ENCODE measurements at places on chromosomes 1 and 21. TPM values are rescaled to one million over a fixed set of nuclear protein-coding genes. Genes with fewer than 3 reads are reported as not detected.

Gene DISP1
- total RNA-seq, result 0.98 TPM

- DNase-seq, result no peak
Measured at GRCh38 chr1:153842006-153842471, 66.8 kb downstream of the SLC27A3 start.

GRCh38 chr1:63987014-63987627, 213.3 kb downstream of the ROR1 start:
- no peak for DNase-seq

- no peak for DNase-seq
Measured at GRCh38 chr1:235882816-235883215, 16.1 kb upstream of the LYST start.

Gene KIF2C
- total RNA-seq, result 101 TPM

- DNase-seq, result no peak
Measured at GRCh38 chr1:116001739-116002487, 25.6 kb downstream of the SLC22A15 start.

- DNase-seq, result no peak
Measured at GRCh38 chr1:38990386-38990737, 714 bp upstream of the AKIRIN1 start.

GRCh38 chr1:9440763-9441194, 98.5 kb upstream of the SLC25A33 start:
- no peak for DNase-seq

DNA sequence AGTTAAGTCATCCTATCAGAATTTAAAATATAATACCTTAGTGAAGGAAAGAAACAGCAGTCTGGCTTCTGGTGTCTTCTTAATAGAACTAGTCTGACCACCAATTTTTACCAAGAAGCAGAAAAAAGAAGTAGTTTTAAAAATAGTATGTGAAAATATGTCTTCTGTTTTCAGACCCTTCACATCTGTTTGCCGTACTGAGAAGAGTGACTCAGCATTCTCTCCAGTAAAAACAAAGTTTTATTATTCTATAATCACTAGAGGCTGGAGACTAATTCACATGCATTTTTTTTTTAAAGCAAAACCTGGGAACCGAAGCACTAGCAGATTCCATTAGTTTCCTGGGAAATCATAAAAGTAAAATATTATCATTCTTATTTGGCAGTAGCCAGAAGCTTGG, 163.8 kb downstream of the COL24A1 start:
- DNase-seq, result no peak

GRCh38 chr1:58997637-58998036, 213.8 kb upstream of the JUN start:
- DNase-seq, result no peak

Gene VWA5B1
- total RNA-seq, result not detected

- no peak for DNase-seq
Measured at GRCh38 chr1:225691861-225692516, 39.1 kb upstream of the ENAH start.

DNA sequence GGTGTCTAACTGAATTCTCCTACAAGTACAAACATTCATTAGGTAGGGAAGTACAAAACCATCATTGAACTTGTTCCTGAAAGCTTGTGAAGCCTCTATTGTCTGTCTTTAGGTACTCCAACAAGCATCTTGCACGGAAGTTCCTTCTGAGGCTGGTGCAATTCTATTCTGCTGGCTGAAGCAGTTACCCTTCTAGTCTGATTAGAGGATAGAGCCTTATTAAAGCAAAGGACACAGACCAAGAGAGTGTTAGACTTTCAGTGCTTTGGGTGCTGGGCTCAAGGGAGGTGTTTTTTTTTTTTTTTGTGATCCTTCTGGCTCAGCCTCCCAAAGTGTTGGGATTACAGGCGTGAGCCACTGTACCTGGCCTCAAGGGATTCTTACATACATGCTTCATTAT, 43.8 kb downstream of the HHAT start:
- DNase-seq, result no peak

DNA sequence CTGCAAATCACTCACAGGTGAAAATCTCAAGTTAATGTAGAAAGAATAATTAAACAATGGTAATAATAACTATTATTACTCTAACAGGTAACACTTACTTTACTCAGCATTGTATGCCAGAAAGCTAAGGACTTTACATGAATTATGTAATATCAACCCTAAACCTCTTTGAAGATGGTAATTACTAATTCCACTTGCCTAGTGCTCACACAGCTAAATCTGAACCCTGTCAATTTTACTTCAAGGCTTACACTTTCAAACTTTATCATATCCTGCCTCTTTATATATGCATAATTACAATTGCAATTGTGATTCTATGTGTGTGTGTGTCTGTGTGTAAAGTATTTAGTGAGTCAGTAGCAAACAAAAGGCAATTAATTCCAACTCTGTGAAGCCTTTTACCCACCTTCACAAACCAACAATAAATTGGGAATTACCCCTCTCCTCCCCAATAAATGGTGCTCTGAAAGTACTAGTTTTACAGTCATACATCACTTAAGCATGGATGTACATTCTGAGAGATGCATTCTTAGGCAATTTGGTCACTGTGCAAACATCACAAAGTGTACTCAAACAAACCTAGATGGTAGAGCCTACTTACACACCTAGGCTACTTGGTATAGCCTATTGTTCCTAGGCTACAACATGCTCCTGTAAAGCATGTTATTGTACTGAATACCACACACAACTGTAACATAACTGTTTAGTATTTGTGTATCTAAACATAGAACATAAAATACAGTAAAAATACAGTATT, 5.9 kb downstream of the ZNF644 start:
- no peak for DNase-seq

DNA sequence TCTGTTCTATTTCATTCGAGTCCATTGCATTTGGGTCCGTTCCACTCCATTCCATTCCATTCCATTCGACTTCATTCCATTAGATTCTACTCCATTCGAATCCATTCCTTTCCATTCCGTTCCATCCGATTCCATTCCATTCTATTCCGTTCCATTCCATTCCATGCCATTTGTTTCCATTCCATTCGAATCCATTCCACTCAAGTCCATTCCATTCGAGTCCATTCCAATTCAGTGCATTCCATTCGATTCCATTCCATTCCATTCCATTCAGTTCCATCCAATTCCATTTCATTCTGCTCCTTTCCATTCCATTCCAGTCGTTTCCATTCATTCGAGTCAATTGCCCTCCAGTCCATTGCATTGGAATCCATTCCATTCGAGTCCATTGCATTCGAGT, 2603.7 kb upstream of the TPTE start:
- DNase-seq, result no peak

- DNase-seq, result no peak
Measured at GRCh38 chr1:106956721-106957120, 99.8 kb upstream of the PRMT6 start.

DNA sequence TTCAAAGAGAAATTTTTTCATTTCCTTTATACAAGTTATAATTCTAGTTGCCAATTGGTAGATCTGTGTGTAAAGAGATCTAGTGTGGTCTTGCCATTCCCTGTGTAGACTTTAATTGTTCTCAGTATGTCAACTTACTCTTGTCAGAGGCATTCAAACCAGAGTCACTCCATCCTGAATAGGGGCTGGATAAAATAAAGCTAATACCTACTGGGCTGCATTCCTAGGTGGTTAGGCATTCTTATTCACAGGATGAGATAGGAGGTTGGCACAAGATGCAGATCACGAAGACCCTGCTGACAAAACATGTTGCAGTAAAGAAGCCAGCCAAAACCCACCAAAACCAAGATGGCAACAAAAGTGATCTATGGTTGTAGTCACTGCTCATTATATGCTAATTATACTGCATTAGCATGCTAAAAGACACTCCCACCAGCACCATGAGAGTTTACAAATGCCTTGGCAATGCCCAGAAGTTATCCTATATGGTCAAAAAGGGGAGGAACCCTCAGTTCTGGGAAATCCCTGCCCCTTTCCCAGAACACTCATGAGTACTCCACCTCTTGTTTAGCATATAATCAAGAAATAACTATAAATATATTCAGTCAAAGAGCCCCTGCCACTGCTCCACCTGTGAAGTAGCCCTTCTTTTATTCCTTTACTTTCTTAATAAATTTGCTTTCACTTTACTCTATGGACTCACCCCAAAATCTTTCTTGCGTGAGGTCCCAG, 74.0 kb upstream of the ADAMTS5 start:
- no peak for DNase-seq

GRCh38 chr1:60279798-60280197, 206.2 kb upstream of the C1orf87 start:
- DNase-seq, result no peak

DNA sequence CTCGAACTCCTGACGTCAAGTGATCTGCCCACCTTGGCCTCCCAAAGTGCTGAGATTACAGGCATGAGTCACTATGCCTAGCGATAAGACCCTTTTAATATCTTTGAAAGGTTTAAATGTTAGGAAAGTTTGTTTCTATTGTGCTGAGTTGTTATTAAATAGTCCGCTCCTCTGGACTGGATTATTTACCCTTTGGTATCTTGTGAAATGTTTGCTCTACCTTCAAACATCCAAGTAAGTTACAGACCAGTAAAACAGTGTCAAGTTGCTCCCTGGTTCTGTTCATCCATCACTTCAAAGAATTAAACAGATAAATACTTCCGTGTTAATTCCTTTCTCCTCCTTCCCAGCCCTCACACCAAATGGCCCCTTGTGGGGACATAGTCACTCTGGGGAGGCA, 44.8 kb downstream of the CASQ2 start:
- no peak for DNase-seq

Data from activated CD4-positive, alpha-beta T cell treated with anti-CD3 and anti-CD28 coated beads for 36 hours (primary cell).